Liver (tissue), 10 donors: ENCODE measurements at places on chromosomes 5 and 9. TPM values are rescaled to one million over a fixed set of nuclear protein-coding genes. Genes with fewer than 3 reads are reported as not detected.
A peak's percentile ranks its signal among the peaks of the same experiment; 100 is the strongest.

FREM1 gene
- 0.39 TPM for polyA plus RNA-seq

CDX1 gene
- polyA plus RNA-seq = not detected

DNA sequence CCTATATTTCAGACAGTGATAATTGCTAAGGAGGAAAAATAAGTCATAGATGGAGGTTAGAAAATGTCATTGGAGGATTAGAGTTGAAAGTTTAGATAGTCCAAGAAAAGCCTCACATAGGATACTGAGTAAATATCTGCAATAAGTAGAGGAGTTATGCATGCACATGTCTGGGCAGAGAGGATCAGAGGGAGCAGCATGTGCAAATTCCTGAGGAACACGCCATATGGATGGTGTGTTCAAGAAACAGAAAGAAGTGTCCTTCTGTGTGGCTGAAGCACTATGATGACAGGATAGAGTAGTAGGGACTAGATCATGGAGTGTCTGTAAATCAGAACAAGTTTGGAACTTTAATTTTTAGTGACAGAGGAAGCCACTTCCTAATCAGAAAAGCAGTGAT is 52.2 kb downstream of the SGCD start:
- H3K27ac ChIP-seq = no peak overlapping the region
- no peak overlapping the region for H3K4me3 ChIP-seq
- no peaks in the 10 kb centered on the region for H3K27me3 ChIP-seq
- DNase-seq = no peak
- no peaks in the 10 kb centered on the region for H3K36me3 ChIP-seq

DNA sequence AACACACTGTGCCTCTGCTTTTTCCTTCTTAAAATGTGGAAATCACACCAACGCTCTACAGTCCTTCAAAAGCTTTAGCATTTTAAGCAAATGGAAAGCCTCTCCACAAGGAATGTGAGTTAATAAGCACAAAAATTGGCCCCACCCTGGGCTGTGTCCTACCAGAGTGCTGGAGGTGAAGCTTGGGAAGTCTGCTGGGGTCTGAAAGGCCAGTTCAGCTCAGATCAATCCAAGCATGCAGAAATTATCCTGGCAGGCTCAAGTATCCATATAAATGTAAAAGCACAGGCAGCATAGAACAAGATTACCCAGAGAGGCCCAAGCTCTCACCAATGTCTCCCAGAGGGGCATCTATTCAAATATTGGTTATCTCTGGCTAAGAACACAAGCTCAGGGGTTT is 98.5 kb downstream of the ESM1 start:
- H3K27me3 ChIP-seq = peaks cover 5% of the 10 kb centered on the region
- no peak overlapping the region for H3K27ac ChIP-seq
- H3K4me1 ChIP-seq = peaks cover 4% of the 10 kb centered on the region
- no peak for DNase-seq
- no peaks in the 10 kb centered on the region for H3K36me3 ChIP-seq

GRCh38 chr9:108845507-108845906 is 10.3 kb downstream of the ACTL7B start:
- DNase-seq = no peak
- H3K27ac ChIP-seq = no peak overlapping the region
- no peak overlapping the region for H3K4me3 ChIP-seq
- no peaks in the 10 kb centered on the region for H3K27me3 ChIP-seq
- H3K4me1 ChIP-seq = no peaks in the 10 kb centered on the region
- no peaks in the 10 kb centered on the region for H3K36me3 ChIP-seq

DNA sequence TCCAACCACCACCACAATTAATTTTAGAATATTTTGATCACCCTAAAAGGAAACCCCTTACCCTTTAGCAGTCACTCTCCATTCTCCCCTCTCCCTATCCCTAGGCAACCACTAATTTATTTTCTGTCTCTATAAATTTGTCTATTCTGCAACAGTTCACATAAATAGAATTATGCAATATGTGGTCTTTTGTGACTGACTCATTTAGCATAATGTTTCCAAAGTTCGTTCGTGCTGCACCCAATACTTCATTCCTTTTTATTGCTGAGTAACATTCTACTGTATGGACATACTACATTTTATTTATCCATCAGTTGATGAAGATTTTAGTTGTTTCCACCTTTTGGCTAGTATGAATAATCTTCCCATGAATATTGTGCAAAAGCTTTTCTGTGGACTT is 18.2 kb upstream of the CDC20B start:
- no peak overlapping the region for H3K27ac ChIP-seq
- peaks cover 5% of the 10 kb centered on the region for H3K27me3 ChIP-seq
- H3K36me3 ChIP-seq = no peaks in the 10 kb centered on the region
- no peaks in the 10 kb centered on the region for H3K4me1 ChIP-seq
- no peak overlapping the region for H3K4me3 ChIP-seq
- DNase-seq = no peak

DNA sequence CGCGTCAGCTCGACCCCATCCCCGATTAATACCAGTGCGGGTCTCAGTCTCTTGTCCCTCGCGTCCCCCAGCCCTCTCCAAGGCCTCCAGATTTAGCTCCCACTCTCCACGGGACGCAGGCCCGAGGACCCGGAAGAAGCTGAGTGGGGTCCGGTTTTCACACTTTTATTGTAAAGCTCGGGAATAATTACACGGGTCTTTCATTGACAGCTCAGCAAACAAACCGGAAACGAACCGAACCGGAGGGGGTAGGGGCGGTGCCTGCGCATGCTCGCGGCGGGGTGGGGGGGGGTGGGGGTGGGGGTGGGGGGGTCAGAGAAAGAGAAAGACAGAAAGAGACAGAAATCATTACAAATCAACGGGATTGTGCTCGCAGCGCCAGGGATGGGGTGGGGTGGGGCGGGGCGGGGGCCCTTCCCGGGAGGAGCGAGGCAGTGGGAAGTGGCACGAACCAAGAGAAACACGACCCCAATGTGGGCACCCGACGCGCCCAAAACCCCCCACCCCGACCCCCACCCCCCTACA is 27.9 kb downstream of the PCDH1 start:
- peak overlapping the region; percentile 100 for H3K27ac ChIP-seq
- H3K36me3 ChIP-seq = no peaks in the 10 kb centered on the region
- H3K27me3 ChIP-seq = no peaks in the 10 kb centered on the region
- peak; percentile 49 for DNase-seq
- H3K4me3 ChIP-seq = peak overlapping the region; percentile 79

GRCh38 chr9:23587903-23588302 is 238.1 kb downstream of the ELAVL2 start:
- no peak overlapping the region for H3K4me3 ChIP-seq
- H3K36me3 ChIP-seq = no peaks in the 10 kb centered on the region
- no peak overlapping the region for H3K27ac ChIP-seq
- no peak for DNase-seq
- H3K4me1 ChIP-seq = no peaks in the 10 kb centered on the region

DNA sequence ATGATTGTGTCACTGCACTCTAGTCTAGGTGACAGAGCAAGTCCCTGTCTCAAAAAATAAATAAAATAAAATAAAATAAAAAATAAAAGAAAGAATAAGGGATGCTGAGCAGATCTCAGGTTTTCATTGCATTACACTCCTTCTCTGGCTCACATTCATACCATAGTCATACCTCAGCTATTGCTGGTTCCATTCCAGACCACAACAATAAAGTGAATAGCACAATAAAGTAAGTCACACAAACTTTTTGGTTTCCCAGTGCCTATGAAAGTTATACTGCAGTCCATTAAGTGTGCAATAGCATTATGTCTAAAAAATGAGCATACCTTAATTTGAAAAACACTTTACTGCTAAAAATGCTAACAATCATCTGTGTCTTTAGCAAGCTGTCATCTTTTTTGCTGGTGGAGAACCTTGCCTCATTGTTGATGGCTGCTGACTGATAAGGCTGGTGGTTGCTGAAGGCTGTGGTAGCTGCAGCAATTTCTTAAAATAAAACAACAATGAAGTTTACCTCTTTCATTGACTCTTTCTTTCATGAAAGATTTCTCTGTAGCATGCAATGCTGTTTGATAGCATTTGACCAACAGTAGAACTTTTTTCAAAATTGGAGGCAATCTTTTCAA is 415.7 kb downstream of the ZNF608 start:
- no peak overlapping the region for H3K27ac ChIP-seq
- H3K4me3 ChIP-seq = no peak overlapping the region
- H3K27me3 ChIP-seq = no peaks in the 10 kb centered on the region
- DNase-seq = no peak

GRCh38 chr5:150368526-150368925 is 11.0 kb downstream of the TCOF1 start:
- no peak overlapping the region for H3K27ac ChIP-seq
- H3K36me3 ChIP-seq = peaks cover 71% of the 10 kb centered on the region

- H3K4me3 ChIP-seq = no peak overlapping the region
- no peaks in the 10 kb centered on the region for H3K4me1 ChIP-seq
- no peak for DNase-seq
- no peak overlapping the region for H3K27ac ChIP-seq
Measured at GRCh38 chr5:160957312-160957861, 105.4 kb upstream of the ATP10B start.
